GM23338 (cell line): ENCODE measurements at places on chromosomes 11 and 22.

DNA sequence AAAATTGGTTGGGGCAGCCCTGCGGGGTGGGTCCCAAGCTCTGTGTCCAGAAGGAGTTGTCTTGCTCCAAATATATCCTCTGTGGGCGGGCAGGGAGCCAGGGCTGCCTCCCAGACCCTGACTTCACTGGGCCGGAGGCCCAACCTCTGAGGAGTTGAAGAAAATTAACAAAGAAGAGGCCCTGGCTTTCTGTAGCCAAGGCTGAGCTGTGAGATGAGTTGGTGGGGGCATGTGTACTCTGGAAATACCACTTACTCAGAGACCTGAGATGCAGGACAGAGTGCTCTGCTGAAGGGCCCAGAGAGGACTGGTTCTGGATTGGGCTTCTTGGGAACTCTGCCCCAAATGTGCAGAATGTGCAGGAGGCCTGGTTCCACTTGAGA, 96.3 kb downstream of the SWAP70 start:
- DNase-seq = no peak

DNA sequence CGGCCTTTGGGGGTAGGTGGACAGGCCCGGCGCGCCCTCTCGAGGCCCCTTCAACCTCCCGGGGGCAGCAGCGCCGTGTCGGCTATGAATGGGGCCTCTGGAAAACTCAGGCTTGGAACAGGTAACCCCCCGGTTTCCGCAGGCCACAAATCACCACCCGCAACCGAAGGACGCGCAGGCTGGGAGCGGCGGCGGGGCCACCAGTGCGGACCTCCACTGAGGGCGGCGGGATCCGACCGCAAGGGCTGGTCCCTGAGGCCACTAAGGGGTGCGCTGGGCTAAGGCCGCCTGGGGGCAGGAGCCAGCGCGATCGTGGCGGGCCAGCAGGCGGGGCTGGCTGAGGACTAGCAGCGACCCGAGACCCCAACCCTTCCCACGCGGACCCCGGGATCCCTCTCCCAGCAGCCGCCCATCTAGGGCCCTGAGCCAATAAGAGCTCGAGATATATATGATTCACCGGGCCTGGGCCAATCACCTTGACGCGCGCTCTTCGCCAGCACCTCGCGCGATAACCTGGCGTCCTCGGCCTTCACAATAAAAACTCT, 609 bp upstream of the ATF4 start:
- peak; percentile 100 for DNase-seq

GRCh38 chr11:76729214-76729613, 53.9 kb upstream of the TSKU start:
- DNase-seq = no peak

DNA sequence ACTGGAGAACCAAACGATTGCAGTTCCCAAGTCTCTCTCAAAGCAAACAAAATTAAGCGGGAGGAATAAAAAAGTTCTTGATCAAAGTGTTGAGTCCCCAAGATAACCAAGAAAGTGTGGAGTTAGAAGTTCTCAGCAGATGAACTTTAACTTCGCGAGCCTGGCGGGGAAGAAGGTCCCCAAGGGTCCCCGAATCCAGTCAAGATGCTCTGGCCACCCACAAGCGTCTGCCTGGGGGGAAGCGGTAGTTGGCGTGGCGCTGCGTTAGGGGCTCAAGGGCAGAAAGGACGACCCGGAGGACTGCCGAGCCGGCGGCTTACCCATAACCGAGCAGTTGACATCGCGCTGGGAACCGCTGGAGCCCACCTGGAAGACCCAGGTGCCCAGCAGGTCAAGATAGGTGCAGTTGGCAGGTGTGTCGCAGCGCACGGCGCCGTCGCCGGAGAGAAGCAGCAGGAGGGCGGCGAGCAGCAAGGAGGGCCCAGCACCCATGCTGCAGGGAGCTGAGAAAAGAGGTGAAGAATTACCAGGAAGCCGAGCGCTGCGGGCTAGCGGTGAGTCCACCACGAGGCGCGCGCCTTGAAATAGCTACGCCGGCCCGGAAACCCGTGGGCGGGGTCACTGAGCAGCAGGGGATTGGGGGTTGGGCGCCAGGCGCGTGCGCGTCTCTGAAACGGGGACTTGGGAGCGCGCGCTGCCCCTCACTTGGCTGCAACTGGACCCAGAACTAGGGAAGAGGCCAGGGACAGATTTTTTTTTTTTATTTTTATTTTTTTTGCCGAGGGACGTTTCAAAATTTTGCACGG, at the start of gene CTSC:
Gene CTSC, minus strand, starts transcription at position 556 of the 806 bp plus-strand sequence. Its CDS starts 64 bp downstream, at position 492.
- peak; percentile 98 for DNase-seq

DNA sequence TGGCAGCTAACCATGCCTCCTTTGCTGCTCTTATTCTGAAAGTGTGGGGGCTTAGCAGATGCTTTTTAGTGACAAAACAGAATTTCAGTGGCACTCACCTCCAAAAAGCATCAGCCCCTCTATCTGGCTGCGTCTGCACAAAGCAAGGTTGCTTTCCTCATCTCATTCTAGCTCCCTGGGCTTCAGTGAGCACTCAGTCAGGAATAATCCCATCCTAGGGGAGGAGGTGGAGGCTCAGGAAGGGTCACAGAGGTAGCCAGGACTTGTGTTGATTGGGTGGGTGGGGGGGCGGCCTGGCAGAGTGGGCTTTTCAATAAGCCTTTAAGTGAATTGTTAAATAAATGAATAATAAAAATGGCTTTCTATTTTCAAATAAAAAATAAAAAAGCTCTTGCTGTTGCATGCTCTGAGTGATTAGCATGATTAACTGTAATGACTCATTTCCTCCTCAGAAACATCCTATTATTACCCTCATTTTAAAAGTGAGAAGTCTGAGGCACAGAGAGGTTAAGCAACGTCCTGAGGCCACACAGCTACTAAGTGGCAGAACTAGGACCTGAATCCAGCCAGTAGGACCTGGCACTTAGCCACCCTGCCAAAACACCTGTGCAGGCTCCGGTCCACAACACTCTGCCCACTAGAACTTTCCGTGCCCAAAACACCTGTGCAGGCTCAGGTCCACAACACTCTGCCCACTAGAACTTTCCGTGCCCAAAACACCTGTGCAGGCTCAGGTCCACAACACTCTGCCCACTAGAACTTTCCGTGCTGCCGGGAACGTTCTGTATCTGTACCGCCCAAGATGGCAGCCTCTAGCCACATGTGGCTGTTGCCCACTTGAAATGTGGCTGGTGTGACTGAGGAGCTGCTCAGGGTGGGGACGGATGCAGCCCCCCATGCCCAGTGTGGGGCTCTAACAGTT, 5.5 kb downstream of the B3GAT1 start:
- no peak for DNase-seq

- DNase-seq = no peak
Measured at GRCh38 chr11:122365610-122366360, 249.8 kb upstream of the BLID start.

GRCh38 chr22:35657571-35658312, 9.5 kb downstream of the APOL6 start:
- no peak for DNase-seq

GRCh38 chr11:132430429-132431062, 1060.1 kb downstream of the NTM start:
- no peak for DNase-seq

DNA sequence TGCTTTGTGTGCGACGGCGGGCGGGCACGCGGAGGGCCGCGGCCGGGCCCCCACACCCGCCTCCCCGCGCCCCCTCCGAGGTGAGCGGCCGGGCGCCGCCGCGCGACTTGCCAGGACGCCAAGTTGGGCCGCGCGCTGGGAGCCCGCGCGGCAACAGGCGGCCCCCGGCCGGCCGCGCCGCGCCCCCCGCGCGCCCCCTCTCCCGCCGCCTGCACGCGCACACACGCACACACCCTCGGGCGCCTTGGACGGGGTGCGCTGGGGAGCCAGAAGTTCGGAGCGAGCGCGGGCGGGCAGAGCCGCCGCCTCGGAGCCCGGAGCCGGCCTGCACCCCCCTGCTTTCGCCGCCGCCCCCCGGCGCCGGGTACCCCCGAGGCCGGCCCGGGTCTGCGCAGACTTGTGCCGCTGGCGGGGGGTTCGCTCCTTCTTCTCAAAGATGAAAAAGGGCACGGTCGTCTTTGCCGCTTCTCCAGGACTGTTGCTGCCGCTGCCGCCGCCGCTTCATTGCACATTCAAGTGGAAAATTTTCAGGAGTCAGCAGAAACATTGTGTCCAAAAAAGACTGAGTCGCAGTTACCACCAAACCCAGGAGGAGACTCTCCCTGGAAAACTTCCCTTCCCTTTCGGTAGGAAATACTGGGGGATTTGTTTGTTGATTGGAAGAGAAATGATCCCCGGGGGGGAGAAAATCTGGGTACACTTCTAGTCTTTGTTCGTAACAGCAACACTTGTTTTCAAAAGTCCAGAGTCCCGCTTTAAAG, 895 bp downstream of the TEAD1 start:
- peak; percentile 47 for DNase-seq

GRCh38 chr11:44805596-44805995, 78.8 kb downstream of the TSPAN18 start:
- no peak for DNase-seq

GRCh38 chr22:28246397-28246796, 327.3 kb upstream of the PITPNB start:
- no peak for DNase-seq
